ENCODE measurements at places on chromosomes 7 and 10.

- no peak for DNase-seq
These were observed 126.4 kb downstream of the ADCY1 start for GRCh38 chr7:45700556-45700955.

DNA sequence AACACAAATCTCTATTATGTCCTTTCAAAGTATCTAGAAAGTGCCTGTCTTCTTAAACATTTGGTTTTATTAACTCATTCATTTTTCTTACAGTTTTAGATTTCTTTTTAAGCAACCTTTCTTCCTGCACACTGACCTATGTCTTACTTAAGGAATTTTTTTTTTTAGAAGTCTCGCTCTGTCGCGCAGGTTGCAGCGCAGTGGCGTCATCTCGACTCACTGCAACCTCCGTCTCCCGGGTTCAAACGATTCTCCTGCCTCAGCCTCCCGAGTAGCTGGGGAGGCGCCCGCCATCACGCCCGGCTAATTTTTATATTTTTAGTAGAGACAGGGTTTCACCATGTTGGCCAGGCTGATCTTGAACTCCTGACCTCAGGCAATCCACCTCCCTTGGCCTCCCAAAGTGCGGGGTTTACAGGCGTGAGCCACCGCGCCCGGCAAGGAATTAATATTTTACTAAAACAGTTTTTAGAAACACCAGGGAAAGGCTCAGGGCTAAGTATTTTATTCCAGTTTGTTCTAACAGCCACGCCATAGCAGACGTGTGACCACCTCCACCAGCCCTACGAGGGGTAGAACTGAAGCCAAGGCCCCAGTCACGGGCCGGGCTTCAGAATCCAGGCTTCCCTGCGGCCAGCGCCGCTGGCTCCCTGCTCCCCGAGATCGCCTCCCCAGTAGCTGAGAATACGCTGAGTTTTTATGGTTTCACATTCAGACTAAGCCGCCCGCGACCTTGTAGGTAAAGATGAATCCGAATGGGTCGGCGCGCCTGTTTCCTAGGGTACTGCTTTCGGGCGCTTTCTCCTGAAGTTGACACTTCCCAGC is 941 bp upstream of the LUC7L2 start:
- DNase-seq: peak; percentile 7

DNA sequence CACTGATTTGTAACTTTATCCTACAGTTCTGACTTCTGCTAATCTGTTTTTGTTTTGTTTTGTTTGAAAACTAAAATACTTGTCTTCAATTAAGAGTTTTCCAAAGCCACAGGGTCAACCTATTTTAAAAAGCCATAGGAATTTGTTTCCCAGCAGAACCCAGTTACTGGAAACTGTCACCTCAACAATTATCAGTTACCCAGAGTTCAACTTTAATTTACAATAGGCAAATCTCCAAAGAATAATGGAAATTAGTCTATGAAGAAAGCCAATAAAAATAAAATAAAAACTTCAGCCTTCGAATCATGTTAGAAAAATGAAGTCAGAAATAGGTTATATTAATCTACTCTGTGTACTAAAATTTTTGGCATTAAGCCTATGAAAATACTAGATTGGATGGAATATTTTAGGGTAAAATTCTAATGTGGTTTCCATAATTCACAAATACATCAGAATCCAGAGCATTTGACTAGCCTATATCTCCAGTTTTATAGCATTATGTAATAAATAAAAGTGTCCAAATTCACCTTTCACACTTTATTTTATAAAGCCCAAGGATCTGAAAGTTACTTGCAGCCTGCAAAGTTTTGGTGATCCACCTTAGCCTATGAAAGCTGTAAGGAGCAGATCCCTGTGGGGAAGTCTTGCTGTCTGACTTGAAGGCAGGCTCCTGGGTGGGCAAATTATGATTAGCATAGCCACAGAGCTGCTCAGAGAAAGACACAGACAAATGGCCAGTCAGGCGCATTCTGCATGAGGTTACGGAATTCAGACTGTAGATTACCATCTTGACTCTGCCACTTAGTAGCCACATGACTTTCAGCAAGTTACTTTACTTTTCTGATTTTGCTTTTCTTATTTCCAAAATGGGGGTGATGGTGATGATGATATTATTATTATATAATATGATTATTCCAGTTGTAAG is 250.0 kb upstream of the HGF start:
- DNase-seq: no peak

- no peak for DNase-seq
These were observed 199.9 kb upstream of the NRP1 start for GRCh38 chr10:33534416-33534815.

DNA sequence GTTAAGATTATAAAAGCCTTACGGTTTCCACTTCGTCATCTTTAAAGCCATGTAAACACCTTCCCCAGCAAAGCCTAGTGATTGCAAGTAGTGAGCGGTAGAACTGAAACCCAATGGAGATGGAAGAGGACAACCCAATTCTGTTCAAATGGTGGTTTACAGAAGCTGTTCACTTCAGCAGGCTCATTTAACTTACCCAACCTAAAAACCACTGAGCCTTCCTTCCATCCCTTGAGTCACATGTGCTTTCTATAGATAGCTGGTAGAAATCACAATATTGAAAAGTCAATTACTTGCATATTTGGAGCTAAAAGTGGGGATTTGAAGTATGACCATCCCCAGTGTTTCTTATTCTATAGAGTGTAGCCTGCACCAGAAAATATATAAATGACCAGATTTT is 667.7 kb downstream of the SUGCT start:
- DNase-seq: no peak

DNA sequence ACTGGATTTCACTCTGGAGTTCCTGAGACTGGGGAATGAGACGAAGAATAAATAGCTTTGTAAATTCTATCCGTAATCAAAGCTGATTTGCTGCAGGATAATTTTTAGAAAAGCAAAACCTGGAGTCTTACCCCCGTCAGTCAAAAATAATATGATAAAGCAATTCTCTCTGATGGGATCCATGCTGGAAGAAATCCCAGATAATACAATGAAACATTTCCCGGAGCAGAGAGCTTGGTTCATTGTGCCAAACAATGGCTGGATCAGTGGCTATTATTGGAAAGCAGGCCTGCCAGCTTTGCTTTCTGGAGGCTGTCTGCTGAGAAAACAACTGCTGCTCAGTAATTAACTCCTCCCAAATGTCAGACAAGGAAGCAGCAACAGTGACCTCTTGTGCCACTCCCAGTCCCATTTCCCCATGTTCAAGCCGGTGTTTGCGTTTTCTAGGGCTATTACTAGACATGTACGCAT is 609.4 kb upstream of the PCDH15 start:
- DNase-seq: no peak

GRCh38 chr10:69407621-69408301 is 9.0 kb downstream of the TACR2 start:
- DNase-seq: no peak

DNA sequence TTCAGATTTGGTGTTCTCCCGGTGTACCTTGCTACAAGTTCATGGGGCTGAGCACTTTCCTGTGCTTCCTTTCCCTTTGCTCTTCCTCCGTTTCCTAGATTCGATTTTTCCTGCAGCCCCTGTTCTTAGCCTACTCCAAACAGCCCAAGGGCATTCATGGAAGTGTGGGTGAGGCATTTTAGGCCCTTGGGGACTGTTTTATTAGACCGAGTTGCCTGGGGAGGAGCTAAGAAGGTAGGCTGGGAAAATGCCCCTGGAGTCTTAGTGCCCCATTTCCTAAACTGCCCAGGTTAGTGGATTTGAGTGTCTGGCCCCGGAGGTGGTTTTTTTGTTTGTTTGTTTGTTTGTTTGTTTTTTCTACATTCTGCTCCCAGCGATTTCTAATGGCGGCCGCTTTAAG is 1.8 kb downstream of the LRMDA start:
- no peak for DNase-seq

DNA sequence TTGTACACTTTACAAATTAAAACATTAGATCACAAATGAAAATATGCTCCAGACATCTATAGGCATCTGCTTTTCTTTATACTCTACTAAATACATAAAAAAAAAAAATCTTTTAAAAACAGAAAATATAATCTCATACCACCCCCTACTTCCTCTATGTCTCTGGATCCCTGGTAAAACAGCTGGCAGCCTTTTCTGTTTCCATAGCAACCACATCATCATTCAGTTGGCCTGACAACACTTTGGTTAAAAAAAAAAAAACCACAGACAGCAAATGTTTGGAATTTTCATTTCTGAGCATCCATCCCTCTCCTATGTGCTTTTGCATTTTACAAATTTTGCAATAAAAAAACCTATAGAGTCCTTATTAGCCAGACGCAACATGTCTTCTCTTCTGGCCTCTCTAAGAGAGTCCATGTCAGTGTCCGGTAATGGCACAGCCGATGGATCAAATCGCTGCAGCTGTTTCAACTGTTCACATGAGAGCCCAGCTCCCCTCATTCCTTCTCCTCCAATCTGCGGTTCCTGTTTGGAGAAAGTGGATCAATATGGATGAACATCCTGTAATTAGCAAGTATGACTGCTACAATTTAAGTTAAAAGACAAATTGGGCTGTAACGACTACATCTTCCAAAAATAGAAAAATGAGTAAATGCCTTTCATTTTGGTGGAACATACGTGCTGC is 105.6 kb downstream of the NSUN6 start:
- DNase-seq: no peak

DNA sequence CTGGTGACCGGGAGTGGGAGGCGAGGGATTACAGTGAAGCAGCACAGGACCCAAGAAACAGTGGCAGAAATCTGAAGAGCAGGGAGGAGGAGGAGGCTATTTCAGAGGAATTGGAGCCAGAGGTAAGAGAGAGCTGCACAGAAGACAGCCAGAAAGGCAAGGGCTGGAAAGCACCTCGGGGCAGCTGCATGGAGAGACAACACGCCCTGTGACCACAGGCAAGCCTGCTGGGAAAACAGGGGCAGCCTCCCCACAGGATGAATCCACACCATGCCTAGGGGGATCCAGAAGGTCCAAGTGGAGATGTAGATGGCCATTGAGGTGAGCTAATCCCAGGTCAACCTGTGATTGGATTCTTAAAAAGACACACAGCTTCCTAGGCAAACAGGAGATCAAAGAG is 118.8 kb downstream of the CLEC2L start:
- DNase-seq: no peak

DNA sequence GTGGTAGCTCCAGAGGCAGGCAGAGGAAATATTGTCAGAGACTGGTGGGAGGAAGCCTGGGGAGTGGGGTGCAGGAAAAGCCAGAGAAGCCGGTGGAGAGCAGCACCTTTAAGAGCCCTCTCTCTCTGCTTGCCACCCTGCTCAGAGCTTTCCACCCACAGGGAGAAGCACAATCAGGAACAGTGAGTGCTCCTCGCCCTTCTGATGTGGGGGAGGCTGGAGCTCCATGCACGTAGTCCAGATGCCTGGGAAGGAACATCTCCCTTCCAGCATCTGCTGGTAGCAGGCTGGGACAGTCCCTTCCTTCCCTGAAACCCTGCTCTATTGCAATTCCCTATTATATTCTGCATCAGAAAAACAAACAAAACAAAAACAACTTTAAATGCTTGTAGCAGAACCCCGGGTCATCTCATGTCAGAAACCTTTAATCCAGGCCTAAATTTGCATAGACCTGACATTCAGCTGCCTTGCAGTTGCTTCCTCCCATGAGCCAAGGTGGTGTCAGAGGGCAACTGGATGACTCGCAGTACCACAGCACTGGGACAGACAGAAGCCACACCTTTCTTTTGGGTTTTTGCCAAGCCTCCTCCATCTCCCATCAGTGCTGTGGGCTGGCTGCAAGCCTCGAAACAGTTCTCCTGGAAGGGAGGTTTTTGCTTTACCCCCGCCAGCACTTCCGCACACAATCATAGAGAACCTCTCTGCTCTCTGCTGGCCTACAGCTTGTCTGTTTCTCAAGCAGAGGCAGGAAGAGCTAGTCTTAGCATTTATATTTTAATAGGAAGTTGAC is 13.1 kb downstream of the AVPI1 start:
- DNase-seq: no peak

DNA sequence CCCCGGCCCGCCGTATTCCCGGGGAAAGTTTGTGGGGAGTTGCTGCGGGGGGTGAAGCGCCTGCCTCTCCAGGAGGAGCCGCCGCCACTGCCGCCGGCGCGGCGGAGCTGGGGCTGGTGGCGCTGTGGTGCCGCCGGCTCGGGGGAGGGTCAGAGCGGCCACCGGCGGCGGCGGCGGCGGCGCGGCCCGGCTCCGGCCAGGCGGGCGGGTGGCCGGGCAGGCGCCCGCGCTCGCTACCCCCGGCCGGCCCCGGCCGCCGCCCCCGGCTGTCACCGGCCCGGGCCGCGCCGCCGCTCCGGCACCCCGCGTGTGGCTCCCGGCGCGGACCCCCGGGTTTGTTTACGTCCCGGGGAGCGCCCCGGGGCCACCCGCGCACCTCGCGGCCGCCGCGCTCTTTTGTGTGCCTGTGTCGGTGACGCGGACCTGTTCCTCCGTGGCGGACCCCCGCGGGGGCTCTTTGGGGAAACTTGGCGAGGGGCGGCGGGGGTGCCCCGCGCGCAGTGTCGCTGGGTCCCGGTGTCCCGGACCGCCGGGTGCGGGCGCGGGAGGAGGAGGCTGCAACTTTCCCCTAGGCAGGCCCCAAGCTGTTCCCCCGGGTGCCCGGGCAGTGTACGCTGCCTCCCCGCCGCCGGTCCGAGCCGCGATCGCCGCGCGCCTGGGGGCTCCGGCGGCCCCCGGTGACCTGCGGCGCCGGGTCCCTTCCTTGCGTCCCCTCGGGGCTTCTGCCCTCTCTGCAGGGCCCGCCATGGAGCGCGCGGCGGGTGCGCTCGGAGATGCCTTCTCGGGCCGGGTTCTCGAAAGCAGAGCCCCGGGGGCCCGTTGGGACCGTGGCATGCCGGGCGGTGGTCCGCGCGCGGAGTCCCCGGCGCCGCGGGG is 593 bp upstream of the CUX1 start:
- DNase-seq: no peak

- DNase-seq: no peak
These were observed 164.4 kb downstream of the GLRX3 start for GRCh38 chr10:130300608-130301020.

GRCh38 chr10:124323806-124324205 is 94.9 kb downstream of the OAT start:
- no peak for DNase-seq

DNA sequence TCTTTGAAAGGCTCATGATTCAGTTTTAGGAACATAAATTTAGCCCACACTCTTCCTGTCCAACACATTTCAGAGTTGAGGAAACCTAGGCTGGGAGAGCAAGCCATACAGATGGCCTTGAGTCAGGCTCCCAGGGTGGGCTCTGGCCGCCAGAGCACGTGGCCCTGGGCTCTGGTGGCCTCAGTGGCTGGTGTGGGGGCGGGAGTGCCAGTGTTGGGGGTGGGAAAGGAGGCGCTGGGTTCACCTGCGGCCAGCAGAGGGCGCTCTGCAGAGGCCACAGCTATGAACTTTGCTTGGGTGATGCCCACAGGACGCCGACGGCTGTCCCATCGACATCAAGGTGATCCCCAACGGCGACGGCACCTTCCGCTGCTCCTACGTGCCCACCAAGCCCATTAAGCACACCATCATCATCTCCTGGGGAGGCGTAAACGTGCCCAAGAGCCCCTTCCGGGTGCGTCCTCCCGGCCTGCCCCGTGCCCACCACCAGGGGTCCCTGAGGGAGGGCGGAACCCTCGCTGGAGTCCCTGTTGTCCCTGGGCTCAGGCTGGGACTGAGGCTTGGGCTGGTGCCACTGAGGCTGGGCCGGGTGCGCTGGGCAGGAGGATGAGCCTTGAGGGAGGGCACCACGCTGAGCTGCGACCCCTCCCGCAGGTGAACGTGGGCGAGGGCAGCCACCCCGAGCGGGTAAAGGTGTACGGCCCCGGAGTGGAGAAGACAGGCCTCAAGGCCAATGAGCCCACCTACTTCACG is 11.9 kb downstream of the FLNC start:
- peak; percentile 28 for DNase-seq

- no peak for DNase-seq
These were observed 43.2 kb downstream of the PTPRZ1 start for GRCh38 chr7:121916211-121916610.
